ENCODE measurements at places on chromosomes 12 and 14.

- no peak for DNase-seq
Measured at GRCh38 chr12:121628037-121628436, 1.7 kb downstream of the ORAI1 start.

GRCh38 chr14:89509891-89510290 lies 92.9 kb upstream of the FOXN3 start:
- no peak for DNase-seq

DNA sequence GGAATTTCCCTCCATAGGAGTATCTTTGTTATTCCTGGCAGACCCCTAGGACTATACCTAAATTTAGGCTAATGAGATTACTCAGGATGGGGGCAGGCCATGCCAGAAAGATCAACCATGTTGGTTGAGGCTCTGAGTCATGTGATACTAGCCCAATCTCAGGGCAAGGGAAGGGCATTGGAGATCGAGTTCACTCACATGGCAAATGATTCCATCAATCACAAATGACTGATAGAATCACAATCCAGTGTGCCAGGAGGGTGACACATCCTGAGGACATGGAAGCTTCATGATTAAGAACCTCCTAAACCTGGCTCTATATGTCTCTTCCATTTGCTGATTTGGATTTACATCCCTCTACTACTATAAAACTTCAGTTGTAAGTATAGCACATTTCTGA lies 182.3 kb downstream of the NTF3 start:
- DNase-seq: no peak

DNA sequence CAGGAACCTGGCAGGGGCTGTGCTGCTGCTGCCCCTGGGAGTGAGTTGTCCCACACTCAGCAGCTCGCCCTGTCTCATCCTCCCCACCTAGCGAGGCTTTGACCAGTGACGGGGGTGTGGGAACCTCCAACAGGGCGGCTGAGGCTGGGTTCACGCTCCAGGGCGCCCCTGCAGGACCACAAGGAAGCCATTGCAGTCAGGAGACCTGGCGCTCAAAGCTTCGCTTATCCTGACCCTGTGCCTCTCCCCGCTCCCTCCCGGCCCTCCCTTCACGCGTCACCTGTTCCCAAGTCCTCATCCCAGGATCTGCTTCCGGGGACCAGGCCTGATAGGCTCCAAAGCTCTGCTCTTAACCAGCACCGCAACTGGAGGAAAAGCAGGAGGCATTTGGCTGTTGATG lies 272.0 kb upstream of the SFSWAP start:
- DNase-seq: no peak

GRCh38 chr12:64998371-64999147 lies 122.5 kb downstream of the WIF1 start:
- no peak for DNase-seq

GRCh38 chr12:13339091-13339490 lies 142.6 kb downstream of the EMP1 start:
- no peak for DNase-seq

DNA sequence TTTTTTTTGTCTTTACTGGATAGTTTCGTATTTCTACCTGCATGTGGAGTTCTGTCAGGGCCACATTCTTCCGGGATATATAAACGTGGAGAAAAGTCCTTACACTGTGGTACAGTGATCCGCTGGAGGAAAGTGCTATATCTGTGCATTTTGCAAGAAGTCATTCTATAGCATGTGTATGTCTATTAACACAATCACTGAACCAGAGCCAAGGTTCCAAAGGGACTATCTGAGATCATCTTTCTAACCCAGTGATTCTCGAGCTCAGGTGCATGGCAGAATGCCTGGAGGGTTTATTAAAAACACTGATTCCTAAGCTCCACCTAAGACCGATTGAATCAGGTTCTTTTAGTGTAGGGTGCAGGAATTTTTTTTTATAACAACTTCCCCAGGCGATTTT lies 354.0 kb downstream of the NRXN3 start:
- DNase-seq: no peak

- DNase-seq: no peak
Measured at GRCh38 chr12:53991077-53991460, 6.1 kb downstream of the HOXC10 start.

DNA sequence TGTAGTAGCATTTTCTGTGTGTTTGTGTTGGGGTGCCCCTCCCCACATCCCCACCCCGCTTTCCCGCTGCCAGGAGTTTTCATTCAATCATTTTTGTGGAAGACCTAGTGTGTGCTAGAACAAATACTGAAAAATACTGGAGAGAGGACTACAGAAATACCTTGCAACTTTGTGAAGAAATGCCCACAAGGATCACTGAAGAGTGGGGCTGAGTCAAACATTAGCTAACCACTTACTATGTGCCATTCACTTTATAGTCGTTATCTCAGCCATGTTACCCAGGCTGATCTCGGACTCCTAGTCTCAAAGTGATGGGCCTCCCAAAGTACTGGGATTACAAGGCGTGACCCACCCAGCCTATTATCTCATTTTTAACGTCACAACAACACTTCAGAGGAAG lies 559 bp upstream of the LMBR1L start:
- DNase-seq: no peak

GRCh38 chr12:5512601-5512970 lies 80.7 kb downstream of the NTF3 start:
- DNase-seq: no peak

- DNase-seq: no peak
Measured at GRCh38 chr12:19139615-19140194, 10.2 kb downstream of the PLEKHA5 start.

- DNase-seq: no peak
Measured at GRCh38 chr12:49201595-49202295, 12.9 kb upstream of the TUBA1A start.

- DNase-seq: no peak
Measured at GRCh38 chr12:75481774-75482173, 1.2 kb downstream of the GLIPR1 start.

- no peak for DNase-seq
Measured at GRCh38 chr14:86515195-86515594, 985.3 kb downstream of the FLRT2 start.

DNA sequence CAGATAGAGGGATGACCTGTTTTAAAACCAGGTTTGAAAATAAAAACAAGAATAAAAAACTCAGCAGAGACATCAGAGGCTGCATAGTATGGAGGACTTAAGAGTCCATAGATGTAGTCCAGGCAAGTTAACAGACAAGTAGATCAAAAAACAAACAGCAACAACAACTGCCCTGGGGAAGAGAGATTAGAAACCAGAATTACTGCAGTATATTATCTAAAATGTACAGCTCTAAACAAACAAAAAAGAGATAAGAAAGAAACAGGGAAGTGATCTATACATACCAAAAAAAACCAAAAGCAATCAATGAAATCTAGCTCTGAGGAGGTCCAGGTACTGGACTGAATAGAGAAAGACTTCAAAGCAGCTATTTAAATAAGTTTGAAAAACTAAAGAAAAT lies 48.8 kb downstream of the ACSM4 start:
- no peak for DNase-seq

All from activated CD4-positive, alpha-beta T cell treated with anti-CD3 and anti-CD28 coated beads, Interleukin-2, amount 50 U/mL, for 4 hours (primary cell).